ENCODE measurements at places on chromosomes 13 and 19. TPM values are rescaled to one million over a fixed set of nuclear protein-coding genes. Genes with fewer than 3 reads are reported as not detected.

DNA sequence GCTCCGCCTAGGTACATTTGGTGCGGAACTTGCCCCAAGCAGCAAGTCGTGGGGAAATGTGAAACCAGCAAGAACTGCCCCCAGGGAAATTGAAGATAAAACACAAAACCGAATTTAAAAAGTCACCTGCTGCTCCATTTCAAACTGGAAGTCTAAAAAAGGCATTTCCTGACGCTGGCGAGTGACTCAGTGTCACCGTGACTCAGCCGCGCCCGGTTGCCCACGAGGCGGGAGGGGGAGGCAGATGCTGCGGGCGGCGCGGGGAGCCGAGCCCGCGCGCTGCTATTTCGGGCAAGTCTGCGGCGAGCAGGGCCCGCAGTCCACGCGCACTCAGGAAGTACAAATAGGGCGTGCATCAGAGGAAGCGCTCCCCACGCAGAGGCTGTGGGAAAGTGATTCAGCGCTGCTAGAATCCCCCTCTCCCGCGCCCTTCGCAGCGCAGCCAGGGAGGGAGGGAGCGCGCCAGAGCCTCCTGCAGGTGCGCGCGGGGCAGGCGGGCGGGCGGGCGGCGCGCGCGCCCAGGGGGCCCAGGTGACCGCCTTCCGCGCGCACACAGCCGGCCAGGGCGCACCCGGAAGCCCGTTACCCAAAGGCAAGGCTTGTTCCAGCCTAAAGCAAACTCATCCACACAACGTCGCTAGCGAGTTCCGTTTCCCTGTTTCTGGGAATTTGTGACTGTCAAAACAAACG is 168.8 kb downstream of the COL4A1 start:
- H3K27ac ChIP-seq, result peak overlapping the region; percentile 42
- no peaks in the 10 kb centered on the region for H3K27me3 ChIP-seq
- peaks cover 14% of the 10 kb centered on the region for H3K4me1 ChIP-seq
- no peak for DNase-seq
- no peaks in the 10 kb centered on the region for H3K36me3 ChIP-seq
- H3K4me3 ChIP-seq, result peak overlapping the region; percentile 47

The TEX29 gene
- 2.9 TPM for total RNA-seq

DNA sequence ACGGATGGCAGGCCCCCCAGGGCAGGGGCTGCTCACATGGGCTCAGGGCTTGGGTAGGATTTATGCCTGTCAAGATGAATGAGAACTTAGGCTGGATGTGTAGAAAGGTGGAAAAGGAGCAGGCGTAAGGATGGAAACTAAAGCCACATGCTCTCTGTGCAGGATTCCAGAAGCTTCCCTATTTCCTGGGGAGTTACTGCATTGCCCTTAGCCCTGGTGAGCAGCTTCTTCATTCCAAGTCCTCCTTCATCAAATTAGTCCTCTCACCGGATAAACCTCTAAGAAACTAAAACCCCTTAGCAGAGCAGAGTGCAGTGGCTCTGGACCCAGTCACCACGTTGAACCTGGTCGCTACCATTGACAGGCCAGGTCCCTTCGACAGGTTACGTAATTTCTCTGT is 7.4 kb downstream of the ATP12A start:
- H3K36me3 ChIP-seq, result no peaks in the 10 kb centered on the region
- no peaks in the 10 kb centered on the region for H3K4me1 ChIP-seq
- no peak for DNase-seq
- no peak overlapping the region for H3K4me3 ChIP-seq

DNA sequence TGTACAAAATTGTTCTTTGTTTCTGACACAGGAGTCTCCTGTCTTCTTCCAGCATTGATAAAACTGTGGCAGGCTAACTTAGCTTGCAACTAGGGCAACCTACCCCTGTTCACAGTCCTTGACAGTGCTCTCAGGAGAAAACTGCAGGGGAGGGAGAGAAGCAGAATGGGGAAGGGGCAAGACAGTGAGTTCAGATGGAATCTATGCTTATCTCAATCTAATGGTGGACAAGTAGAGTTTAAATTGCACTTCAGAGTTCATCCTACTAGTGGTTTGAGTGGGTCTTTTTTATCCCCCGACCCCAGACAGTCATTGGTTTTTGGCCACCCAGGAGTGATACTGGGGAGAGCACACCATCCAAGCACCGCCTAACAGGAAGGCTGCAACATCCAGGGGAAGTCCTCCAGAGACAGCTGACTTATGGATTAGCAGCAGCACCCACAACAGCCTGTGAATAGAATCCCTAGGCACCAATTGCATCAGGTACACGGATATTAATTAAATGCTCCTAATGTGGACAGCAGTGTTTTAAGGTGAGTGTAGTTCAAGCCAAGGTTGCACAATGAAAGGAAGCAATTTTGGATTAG is 236.6 kb downstream of the NHLRC3 start:
- no peak overlapping the region for H3K4me3 ChIP-seq
- H3K4me1 ChIP-seq, result no peaks in the 10 kb centered on the region
- no peak overlapping the region for H3K27ac ChIP-seq
- no peaks in the 10 kb centered on the region for H3K27me3 ChIP-seq

The CGB1 gene
- total RNA-seq, result not detected

DNA sequence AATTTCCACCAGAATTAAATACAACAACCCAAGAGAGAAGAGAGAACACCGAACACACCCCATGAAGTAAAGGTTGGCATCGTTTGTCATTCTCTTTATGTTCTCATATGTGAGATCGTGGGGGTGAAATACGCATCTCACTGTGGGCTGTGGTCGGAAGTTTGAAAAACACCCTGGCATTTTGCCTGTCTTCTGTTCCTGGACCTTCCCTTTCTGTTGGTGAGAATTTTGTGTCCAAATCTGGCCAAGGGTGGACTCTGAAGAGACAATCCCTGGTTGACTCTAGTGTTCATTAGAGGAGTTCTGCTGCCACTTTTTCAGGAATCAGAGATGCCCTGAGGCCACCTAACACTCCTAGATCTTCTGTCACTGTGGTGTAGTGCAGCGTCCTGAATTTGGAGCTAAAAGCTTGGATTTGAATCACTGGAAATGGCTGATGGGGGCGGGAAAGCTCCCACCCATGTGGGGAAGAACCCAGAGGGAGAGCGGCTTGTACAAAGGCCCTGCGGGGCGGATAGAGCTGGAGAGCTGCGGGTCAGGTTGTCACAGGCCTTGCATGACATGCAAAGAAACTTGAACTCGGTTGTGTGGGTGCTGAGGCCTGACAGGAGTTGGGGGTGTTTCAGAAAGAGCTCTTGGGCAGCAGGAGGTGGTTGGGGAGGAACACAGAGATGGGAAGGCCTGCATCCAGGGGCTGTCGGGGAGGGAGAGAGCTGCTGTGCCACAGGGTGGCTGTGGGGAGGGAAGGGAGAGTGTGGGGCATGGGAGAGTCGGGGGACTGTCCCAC is 11.1 kb upstream of the SPATA13 start:
- DNase-seq, result no peak
- H3K27me3 ChIP-seq, result no peaks in the 10 kb centered on the region
- H3K27ac ChIP-seq, result peak overlapping the region; percentile 35
- no peaks in the 10 kb centered on the region for H3K36me3 ChIP-seq

- no peak for DNase-seq
- H3K4me1 ChIP-seq, result peaks cover 3% of the 10 kb centered on the region
- no peaks in the 10 kb centered on the region for H3K27me3 ChIP-seq
Measured at GRCh38 chr13:27177852-27178251, 6.2 kb upstream of the USP12 start.

- H3K4me3 ChIP-seq, result peak overlapping the region; percentile 76
- peak overlapping the region; percentile 96 for H3K27ac ChIP-seq
- no peak for DNase-seq
Measured at GRCh38 chr13:27172495-27172842, 858 bp upstream of the USP12 start.

The ZNF540 gene
- total RNA-seq, result 6.4 TPM

The COX6B2 gene
- 5.2 TPM for total RNA-seq

The CEACAM6 gene
- total RNA-seq, result 6.9 TPM

- DNase-seq, result no peak
- H3K4me1 ChIP-seq, result peaks cover 26% of the 10 kb centered on the region
- no peak overlapping the region for H3K4me3 ChIP-seq
- H3K27me3 ChIP-seq, result no peaks in the 10 kb centered on the region
- H3K27ac ChIP-seq, result no peak overlapping the region
Measured at GRCh38 chr13:53045189-53045588, 16.6 kb downstream of the OLFM4 start.

DNA sequence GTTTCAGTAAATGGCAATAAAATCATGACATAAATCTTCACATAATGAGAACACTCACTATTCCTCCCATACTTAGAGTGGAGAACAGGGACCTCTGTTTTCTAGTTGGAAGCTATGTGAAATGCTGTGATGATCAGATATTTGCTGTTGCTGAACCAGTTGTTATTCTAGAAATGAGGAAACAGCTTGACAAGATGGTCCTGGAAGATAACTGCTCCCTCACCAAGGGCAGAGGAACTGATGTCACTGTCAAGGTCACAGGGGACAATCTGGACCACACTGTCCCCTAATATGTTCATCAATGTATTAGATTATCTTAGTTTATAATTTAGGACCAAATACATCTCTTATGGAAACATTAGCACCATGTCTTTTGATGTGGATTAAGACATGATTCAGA is 1173.3 kb downstream of the PCDH17 start:
- no peak for DNase-seq
- no peaks in the 10 kb centered on the region for H3K36me3 ChIP-seq
- H3K4me1 ChIP-seq, result no peaks in the 10 kb centered on the region
- no peak overlapping the region for H3K27ac ChIP-seq

GRCh38 chr13:74070065-74070464 is 64.1 kb downstream of the KLF12 start:
- DNase-seq, result no peak
- no peak overlapping the region for H3K4me3 ChIP-seq
- no peaks in the 10 kb centered on the region for H3K27me3 ChIP-seq
- H3K4me1 ChIP-seq, result peaks cover 19% of the 10 kb centered on the region
- H3K27ac ChIP-seq, result no peak overlapping the region
- H3K36me3 ChIP-seq, result no peaks in the 10 kb centered on the region

The COL4A1 gene
- total RNA-seq, result 178 TPM

DNA sequence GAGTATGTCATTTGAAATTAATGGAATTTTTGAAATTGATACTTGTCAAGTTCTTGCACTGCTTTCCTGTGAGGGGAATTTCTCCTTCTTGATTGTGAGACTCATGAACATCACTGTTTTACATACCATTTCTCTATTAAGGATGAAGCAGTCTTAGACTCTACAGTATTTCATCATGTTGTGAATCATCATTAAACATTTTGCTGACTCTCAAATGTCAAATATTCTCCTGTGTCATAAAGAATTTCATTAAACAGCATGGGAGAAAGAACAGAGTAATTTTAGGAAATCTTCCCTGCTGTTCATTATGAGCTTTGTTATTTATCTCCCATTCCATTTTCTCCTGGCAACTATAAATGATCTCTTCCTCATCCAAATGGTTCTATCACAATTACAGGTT is 729.0 kb downstream of the PCDH9 start:
- no peak overlapping the region for H3K27ac ChIP-seq
- no peak for DNase-seq
- no peak overlapping the region for H3K4me3 ChIP-seq
- no peaks in the 10 kb centered on the region for H3K27me3 ChIP-seq
- no peaks in the 10 kb centered on the region for H3K36me3 ChIP-seq

DNA sequence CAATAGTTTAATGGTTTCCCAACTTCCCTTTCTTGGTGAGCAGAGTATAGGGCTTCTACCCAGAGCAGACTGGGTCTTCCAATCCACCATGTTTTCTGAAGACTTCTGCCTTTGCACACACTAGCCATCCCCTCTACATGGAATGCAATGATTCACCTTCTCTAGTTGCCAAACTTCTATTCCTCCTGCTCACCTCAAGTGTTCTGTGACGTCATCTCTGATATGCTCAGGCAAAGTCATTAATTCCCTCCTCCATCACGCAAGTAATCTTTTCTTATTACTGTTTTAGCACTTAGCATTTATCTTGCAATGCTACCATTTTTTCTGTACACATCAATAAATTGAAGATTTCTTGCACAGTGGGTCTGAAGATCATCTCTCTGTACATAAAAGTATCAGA is 174.2 kb downstream of the RBM26 start:
- DNase-seq, result no peak
- H3K4me1 ChIP-seq, result no peaks in the 10 kb centered on the region
- H3K4me3 ChIP-seq, result no peak overlapping the region
- H3K36me3 ChIP-seq, result no peaks in the 10 kb centered on the region
- no peaks in the 10 kb centered on the region for H3K27me3 ChIP-seq
- H3K27ac ChIP-seq, result no peak overlapping the region

GRCh38 chr19:5492635-5493409 is 37.6 kb downstream of the ZNRF4 start:
- H3K4me3 ChIP-seq, result no peak overlapping the region
- no peaks in the 10 kb centered on the region for H3K4me1 ChIP-seq
- H3K27ac ChIP-seq, result no peak overlapping the region
- H3K27me3 ChIP-seq, result no peaks in the 10 kb centered on the region
- no peak for DNase-seq

The KCNRG gene
- total RNA-seq, result not detected

GRCh38 chr19:11191934-11192333 is 5.4 kb downstream of the KANK2 start:
- peaks cover 77% of the 10 kb centered on the region for H3K4me1 ChIP-seq
- H3K4me3 ChIP-seq, result no peak overlapping the region
- H3K27ac ChIP-seq, result peak overlapping the region; percentile 91
- H3K27me3 ChIP-seq, result no peaks in the 10 kb centered on the region

GRCh38 chr13:46893221-46893740 is 3.6 kb downstream of the HTR2A start:
- H3K36me3 ChIP-seq, result no peaks in the 10 kb centered on the region
- peak overlapping the region; percentile 71 for H3K27ac ChIP-seq
- H3K27me3 ChIP-seq, result no peaks in the 10 kb centered on the region
- peaks cover 14% of the 10 kb centered on the region for H3K4me1 ChIP-seq
- DNase-seq, result no peak

The ZNF45 gene
- total RNA-seq, result 8.8 TPM

- H3K4me3 ChIP-seq, result no peak overlapping the region
- no peak overlapping the region for H3K27ac ChIP-seq
- H3K4me1 ChIP-seq, result peaks cover 8% of the 10 kb centered on the region
- H3K36me3 ChIP-seq, result no peaks in the 10 kb centered on the region
- no peak for DNase-seq
- H3K27me3 ChIP-seq, result no peaks in the 10 kb centered on the region
Measured at GRCh38 chr19:375395-376110, 31.0 kb upstream of the MIER2 start.

The CCNA1 gene
- total RNA-seq, result not detected

- no peak overlapping the region for H3K27ac ChIP-seq
- no peak overlapping the region for H3K4me3 ChIP-seq
- H3K27me3 ChIP-seq, result no peaks in the 10 kb centered on the region
- H3K4me1 ChIP-seq, result peaks cover 29% of the 10 kb centered on the region
Measured at GRCh38 chr13:27266917-27267316, 3.7 kb upstream of the RASL11A start.

The ATP4A gene
- not detected for total RNA-seq

- no peak for DNase-seq
- H3K27ac ChIP-seq, result no peak overlapping the region
- H3K4me3 ChIP-seq, result no peak overlapping the region
- H3K27me3 ChIP-seq, result no peaks in the 10 kb centered on the region
Measured at GRCh38 chr19:7505682-7506384, 10.1 kb upstream of the ZNF358 start.

DNA sequence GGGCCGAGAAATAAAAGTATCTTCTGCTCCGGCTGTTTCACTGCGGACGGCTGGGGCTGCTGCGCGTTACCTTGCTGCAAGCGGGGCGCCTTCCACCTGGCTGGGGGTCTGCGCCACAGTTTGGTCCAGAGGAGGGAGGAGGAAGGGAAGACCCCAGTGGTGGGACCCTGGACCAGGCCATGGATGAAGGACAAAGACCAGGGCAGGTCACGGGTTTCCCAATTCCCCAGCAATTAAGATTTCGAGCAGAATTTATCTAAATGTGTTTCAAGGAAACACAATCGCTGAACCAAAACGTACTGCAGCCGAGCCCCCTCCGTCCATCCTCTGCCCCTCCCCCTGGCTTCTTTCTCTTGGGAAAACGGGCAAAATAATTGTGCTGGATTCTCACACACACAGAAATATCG is 2.9 kb downstream of the SOX1 start:
- H3K27me3 ChIP-seq, result peaks cover 31% of the 10 kb centered on the region
- peaks cover 32% of the 10 kb centered on the region for H3K4me1 ChIP-seq
- H3K27ac ChIP-seq, result no peak overlapping the region

All from vagina (tissue), 2 donors.